ENCODE measurements at places on chromosomes 11 and 22.
A peak's percentile ranks its signal among the peaks of the same experiment; 100 is the strongest.

DNA sequence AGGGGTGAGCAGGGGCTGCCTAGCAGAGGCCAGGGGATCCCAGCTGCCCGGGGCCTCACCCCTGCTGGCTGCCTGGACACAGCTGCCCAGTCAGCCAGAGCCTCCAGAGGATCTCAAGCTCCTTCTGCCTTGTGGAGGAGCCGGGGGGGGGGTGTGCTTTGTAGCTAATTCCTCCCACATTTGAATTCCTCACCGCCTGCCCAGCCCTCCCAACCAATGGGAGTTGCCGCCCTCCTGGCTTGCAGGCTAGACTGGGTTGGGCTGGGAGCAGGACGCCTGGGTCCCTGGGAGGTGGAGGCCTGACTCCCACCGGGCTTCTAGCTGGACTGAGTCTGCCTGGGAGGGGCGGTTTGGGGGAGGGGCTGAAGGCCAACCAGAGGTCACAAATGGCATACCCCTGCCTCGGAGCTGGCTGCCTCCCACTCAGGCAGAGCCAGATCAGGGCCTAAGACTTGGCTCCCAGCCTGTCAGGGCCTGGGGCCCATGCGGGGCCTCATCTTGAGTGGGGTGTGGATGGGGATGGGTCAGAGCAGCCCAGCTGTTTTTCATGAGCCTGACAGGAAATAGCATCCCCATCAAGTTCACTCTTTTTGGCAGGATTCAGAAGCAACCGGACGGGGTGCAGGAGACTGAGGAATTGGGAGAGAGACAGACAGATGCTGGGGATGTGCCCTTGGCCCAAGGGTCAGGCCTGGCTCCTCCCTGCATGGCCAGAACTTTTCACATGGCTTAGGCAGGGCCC is 29.2 kb upstream of the PDE2A start:
- peak; percentile 86 for DNase-seq

- DNase-seq = no peak
These were observed 9.3 kb upstream of the PAX6 start for GRCh38 chr11:31820438-31820818.

GRCh38 chr11:43709689-43710088 is 29.2 kb downstream of the HSD17B12 start:
- DNase-seq = no peak

GRCh38 chr11:9973921-9974320 is 310.0 kb downstream of the SWAP70 start:
- DNase-seq = no peak

DNA sequence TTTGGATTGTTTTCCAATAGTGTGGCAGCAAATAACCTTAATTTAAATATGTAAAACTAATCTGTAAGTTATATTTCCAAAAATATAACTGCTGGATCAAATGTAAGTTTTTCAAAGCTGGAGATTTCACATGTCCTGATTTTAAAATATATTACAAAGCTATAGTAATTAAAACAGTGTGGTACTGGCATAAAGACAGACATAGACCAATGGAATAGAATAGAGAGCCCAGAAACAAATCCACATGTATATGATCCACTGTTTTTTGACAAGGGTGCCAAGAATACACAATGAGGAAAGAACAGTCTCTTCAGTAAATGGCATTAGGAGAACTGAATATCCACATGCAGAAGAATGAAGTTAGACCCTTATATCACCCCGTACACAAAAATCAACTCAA is 4.0 kb downstream of the OR4X2 start:
- no peak for DNase-seq

DNA sequence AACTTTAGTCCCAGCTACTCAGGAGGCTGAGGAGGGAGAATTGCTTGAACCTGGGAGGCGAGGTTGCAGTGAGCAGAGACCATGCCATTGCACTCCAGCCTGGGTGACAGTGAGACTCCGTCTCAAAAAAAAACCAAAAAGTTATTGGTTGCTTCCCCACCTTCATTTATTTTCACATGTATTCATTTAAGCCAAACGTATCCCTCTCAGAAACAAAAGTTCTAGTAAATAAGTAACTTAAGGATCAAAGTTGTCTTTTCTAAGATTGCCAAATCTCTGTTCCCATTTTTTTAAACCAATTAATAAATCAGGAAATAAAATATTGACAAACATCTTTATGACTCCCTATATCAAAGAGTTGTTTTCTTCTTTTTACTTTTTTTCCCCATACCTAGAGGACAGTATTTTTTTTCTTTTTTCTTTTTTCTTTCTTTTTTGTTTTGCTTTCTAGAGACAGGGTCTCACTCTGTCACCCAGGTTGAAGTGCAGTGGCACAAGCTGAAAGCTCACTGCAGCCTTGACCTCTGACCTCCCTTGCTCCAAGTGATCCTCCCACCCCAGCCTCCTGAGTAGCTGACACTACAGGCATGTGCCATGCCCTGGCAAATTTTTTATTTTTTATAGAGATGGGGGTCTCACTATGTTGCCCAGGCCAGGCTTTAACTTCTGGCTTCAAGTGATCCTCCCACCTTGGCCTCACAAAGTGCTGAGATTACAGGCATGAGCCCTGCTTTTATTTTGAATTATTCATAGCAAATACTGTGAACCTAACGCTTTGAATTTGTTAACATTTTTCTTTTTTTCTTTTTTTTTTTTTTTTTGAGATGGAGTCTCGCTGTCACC is 11.4 kb downstream of the ZFTA start:
- no peak for DNase-seq

DNA sequence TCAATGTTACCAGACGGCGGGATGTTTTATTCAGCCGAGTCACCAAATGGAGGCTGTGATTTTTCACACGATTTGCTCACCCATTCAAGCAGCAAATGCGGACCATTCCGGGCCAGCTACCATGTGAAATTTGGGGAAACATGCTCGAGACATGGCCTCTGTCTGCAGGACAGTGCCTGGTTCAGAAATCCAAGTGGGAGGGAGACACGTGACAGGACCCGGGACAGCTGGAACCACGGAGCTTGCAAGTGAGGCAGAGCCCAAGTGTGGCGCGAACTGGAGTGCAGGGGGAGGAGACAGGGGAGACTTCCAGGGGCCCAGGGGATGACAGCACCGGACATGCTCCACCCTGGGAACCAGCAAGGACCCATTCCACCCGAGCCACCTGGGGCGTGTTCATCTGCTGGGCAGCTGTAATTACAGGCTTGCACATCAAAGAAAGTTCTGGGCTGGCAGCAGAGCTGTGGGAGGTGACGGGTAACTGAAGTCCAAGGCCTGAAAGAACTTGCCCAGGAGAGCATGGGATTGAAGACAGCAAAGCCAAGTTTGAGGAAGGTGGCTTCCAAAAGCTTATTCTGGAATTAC is 16.5 kb downstream of the CERK start:
- DNase-seq = no peak

DNA sequence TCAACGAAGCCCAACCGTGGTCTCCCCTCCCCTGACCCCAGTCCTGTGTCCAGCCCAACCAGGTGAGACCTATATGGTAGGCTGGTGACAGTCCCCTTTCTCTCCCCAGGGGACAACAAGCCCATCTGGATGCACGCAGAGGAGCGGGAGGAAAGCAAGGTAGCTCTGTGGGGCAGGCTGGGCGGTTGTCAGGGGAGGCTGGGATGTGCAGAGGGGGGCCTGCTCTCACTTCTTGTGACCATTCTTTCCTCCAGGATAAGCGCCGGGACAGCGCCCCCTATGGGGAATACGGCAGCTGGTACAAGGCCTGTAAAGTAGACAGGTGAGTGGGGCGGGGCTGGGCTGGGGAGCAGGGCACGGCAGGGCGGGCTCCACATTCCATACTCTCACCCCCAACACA is 3.5 kb upstream of the RAB1B start:
- no peak for DNase-seq

DNA sequence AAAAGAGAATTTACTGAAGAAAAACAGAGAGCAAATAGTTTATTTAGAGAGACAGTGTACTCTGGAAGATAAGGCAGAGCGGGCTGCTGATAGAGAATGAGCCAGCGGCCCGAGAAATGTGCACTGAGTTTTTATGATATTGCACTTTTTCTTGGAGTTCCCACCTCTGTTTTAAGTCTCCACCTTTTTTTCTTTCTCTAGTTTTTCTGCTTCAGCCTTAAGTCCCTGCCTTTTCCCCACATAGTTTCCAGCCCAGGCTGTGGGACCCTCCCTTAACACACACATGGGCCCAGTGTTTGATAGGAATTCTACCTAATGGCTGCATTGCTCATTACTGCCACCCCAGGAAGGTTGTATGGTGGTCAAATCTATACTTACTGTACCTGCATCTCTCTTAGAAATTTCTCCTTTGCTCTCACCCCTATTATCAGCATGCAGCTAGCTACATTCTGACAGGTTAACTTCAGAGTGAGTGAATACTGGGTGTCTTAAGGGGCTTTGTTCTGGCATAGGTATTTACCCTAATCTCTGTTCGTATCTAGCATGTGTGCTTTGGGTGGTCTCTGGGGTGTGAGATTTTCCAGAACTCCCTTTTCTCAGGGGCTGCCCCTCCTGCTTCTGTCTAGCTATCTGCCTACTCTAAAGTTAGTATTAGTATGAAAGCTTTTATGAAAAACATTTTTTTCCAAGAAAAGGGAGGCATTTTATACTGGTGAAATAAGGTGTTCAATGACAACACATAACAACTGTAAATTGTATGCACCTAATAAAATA is 127.3 kb upstream of the TOP3B start:
- DNase-seq = no peak

GRCh38 chr11:65352783-65353182 is 1.8 kb upstream of the TIGD3 start:
- DNase-seq = no peak

DNA sequence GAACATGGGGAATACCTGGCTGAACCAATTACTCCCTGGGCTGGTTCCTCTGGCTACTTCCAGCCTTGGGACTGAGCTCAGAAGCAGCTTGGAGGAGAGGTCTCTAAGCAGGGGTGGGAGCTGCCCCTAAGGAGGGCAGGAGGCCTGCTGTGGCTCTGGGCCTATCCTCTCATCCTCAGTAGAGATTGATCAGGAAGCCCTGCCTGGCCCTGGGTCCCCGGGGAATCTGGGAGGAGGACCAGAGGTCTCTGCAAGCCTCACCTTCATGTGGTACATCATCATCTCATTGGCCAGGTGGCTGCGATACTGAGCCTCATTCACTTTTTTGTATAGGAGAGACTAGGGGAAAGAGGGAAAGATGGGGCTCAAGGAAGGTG is 91.1 kb downstream of the PDE2A start:
- DNase-seq = no peak

DNA sequence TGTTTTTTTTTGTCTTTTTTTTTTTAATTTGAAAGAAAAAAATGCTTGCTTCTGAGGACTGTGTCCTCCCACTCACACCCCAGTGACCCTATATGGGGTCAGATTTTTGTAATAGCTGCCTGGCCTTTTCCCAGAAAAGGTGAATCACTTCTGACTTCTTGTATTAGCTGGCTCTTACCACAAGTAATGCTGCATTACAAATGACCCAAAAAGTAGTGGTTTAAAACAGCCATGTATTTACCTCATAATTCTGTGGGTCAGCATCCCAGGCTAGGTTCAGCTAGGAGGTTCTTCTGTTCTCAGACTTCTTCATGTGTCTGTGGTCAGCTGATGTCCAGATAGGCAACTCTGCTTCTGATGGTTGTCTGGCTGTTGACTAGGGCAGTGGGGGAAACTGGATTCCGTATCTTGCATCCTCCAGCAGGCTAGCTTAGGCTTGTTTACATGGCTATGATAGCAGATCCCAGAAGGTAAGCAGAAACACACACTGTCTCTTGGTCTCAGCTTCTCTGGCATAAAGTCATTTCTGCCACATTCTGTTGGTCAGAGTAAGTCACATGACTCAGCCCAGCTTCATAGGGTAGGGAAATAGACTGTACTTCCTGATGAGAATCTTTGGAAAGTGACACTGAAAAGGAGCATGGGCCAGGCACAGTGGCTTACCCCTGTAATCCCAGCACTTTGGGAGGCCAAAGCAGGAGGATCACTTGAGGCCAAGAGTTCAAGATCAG is 19.5 kb downstream of the LHFPL7 start:
- DNase-seq = peak; percentile 17

DNA sequence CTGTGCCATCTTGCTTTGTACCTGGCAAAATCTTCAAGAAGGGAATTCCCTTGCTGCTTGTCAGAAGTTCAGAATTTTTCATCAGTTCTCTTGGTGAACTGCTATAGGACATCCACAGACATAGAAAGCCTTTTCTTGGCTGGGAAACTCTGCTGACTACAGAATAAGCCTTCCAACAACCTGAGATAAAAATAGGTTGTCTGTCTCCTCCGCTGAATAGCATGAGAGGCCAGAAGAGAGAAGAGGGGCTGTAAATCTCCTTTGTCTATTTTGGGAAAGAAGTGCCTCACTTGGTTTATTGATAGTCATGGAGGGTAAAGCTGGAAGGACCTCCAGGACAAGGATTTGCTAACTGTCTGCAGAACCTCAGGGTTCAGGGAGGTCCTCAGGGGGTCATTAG is 48.2 kb downstream of the C11orf91 start:
- no peak for DNase-seq

- no peak for DNase-seq
These were observed 112.7 kb downstream of the FCHSD2 start for GRCh38 chr11:73029403-73029802.

DNA sequence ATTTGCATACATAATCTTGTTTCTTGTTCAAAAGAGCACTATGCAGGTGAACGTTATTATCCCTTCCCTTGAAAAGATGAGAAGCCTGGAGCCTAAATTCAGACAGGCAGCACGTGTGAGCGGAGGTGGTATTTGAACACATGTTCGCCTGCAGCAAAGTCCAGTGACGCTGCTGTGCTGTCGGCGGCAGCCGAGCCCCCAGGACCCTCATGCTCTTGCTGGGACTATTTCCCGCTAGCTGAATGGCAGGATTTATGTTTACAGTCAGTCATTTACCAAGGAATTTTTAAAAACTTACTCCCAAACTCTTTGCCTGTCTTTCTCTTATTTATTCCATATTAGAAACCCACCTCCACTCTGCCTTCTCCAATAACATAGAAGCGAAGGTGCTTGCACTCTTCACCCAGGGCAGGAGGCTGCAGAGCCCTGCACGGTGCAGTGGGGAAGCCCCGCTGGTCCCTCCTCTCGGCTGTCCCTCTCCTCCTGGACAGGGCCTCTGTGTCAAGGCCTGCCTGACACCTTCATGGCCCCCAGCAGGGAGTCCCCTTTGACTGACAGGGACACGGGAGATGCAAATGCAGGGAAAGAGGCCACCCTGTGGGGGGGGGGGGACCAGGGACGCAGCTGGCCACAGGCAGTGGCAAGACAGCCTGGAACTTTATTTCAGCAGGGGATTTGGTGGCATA is 528.5 kb upstream of the B3GAT1 start:
- DNase-seq = no peak

- DNase-seq = no peak
These were observed 32.4 kb downstream of the KCNQ1 start for GRCh38 chr11:2477254-2477653.

GRCh38 chr11:44868455-44869421 is 81.9 kb downstream of the TP53I11 start:
- DNase-seq = no peak
